Epithelial cell of proximal tubule (primary cell): ENCODE measurements at places on chromosomes 3 and 15. TPM values are rescaled to one million over a fixed set of nuclear protein-coding genes. Genes with fewer than 3 reads are reported as not detected.

- DNase-seq: no peak
Measured at GRCh38 chr3:183437666-183438564, 9.5 kb upstream of the MCF2L2 start.

DNA sequence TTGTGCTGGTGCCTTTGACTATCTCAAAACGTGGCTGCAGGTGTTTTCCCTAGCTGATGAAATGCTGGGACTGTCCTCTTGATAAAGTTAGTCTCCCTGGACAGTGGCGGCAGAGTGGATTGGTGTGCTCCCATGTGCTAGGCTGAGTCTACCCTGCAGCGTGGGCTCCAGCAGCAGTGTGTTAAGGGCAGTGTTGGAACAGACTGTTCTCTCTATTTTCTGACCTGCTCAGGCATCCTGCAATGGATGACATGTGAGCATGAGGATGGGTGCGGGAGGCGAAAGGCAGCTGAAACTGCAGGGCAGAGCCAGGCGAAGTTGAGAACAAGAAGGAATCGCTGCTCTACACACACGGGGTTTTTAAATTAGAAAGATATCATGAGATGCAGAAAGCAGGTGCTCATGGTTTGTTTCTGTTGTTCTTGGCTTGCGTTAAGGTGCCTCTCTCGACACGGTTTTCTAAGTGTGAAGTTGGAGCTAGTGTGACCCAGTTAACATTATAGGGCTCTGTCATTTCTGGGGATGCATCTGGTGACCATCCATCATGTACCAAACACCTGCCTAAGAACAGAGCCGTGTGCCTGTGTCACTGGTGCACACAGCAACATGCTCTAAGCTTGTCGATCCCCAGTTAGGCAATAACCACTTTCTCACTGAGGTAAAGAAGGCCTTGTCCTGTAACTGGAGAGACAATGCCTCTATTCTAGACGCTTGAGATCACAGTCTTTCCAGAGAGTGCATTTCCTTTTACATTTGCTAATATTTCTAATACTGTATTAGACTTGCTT lies 44.3 kb downstream of the SLCO3A1 start:
- no peak for DNase-seq

DNA sequence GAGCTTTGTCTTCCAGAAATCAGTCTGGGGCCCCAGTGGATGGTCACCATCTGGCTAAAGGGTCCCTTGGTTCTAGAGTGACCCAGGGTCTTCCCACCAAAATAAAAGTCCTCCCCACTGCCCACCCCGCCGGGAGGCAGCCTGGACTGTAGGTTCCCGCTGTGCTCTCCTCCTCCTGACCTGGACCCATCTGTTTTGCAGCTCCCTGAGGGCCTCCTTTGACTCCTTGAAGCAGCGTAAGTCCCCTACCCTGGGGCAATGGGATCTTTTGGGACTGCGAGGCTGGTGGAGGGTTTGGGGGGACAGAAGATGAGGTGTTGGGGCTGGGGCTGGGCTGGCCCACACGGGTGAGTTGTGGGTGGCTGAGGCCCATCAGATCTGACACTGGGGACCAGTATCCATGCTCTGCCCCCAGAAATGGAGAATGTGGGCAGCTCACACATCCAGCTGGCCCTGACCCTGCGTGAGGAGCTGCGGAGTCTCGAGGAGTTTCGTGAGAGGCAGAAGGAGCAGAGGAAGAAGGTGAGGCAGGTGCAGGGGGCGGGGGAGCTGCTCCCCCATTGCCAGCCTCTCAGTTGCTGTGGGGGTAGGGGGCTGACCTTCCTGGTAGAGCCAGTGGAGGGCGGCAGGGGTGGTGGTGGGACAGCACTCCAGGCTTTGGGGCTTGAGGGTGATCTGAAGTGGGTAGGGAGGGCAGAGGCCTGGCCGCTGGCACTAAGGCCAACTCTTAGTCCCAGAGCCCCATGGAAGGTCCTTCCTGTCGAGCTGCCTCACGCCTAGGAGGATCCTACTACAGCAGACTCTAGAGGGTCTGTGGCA lies 30.4 kb downstream of the PSTPIP1 start:
- DNase-seq: no peak

GRCh38 chr3:133038731-133039375 lies 662 bp downstream of the TMEM108 start:
- no peak for DNase-seq

DNA sequence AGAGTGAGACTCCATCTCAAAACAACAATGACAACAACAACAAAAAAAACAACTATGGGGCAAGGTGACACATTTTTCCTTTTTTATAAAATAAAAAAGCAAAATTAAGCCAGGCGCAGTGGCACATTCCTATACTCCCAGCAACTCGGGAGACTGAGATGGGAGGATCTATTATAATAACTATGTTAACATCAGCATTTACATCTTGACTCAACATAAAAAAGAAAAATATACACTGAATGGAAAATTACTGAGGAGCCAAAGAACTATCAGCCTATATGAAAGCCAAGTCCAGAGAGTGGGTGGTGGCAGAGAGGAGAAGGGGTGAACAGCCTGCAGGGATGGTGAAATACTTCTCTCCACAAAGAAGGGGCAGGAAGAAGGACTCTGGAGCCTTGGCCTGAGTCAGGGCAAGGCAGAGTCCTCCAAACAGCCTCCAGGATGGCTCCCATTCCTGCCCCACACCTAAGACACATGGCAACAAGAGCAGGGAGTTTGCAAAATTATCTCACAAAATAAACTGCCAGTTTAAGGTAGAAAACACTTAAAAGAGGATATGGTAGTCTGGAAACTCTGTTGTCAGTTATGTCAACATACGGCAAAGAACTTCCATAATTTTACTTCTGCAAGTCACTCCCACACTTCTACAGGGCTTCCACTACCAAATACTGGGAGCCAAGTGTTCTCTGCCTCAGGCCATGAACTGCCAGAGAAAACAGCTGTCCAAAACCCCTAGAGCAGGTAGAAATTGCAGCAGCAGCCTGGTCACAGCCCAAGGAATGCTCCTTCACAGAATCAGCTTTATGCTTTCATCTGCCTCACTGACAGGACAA lies 25.9 kb downstream of the HSPBAP1 start:
- no peak for DNase-seq

GRCh38 chr15:98970799-98971198 lies 36.8 kb downstream of the PGPEP1L start:
- DNase-seq: no peak

- no peak for DNase-seq
Measured at GRCh38 chr3:3778641-3779270, 20.5 kb upstream of the LRRN1 start.

DNA sequence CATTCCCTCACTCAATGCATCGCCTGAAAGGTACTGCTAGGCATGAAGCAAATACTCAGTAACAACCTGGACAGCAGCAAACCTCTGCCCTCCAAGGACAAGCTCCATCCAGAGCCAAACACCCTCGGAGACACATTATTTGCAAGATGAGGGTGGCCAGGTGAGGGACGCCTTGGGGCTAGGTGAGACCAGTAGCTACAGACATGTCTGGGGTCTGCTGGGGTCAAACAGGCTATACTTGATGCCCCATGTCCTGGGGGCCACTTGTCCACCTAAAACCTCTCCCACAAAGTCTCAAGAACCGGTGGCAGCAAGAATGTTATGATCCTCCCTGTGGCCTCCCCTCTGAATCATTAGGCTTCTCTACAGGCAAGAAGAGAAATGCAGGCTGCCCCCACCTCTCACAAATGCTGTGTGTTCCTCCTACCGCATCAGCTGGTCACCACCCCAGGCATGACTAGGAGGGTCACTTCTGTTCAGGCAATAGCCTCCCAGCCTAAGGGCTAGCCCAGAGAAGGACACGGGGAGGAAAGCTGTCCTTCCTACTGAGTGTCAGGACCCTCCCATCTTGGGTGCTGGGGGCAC lies 54.3 kb downstream of the TBC1D2B start:
- no peak for DNase-seq

DNA sequence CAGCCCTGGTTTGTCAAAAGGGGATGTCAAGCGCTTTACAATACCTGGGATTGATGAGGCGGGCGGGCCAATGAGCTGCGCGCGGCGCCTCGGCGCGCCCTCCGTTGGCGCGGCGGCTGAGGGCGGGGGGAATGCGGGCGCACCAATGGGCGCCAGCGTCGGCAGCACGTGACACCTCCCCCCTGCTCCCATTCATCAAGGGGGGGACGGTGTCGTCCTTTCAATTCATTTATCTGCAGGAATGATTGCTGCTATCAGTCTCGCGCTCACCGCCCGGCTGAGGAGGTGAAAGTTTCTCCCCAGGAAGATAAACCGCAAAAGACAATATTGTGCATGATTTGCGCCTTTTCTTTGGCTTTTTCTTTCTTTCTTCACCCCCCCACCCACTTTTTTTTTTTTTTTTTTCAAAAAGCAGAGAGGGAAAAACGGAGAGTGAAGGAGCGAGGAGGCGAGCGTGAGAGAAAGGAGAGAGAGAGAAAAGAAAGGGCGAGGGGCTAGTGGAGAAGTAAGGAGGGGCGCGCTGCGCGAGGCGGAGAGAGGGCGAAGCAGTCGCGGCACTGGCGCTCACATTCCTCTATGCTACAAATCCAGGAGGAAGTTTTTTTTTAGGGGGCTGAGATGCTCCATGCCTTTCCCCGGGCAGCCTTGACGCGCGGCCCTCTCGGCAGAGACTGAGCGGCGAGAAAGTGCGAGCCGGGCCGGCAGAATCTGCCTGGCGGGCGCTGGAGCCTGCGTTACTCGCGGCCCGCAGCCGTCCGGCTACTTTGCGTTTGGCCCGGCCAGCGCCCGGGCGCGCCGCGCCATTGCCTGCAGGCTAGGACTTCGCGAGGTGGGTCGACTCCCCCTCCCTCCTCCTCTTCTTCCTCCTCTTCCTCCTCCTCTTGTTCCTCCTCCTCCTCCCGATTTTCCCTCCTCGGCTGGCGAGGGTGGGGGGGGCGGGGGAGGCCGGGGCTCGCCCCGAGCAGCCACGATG lies at the start of gene ZIC1:
ZIC1 (plus strand) TSS at position 223 of the 973 bp plus-strand sequence; CDS start at position 971, 748 bp downstream.
- DNase-seq: no peak

GRCh38 chr3:58296269-58296668 lies 9.8 kb upstream of the RPP14 start:
- DNase-seq: no peak

GRCh38 chr3:186520957-186521842 lies 23.0 kb downstream of the CRYGS start:
- no peak for DNase-seq

DNA sequence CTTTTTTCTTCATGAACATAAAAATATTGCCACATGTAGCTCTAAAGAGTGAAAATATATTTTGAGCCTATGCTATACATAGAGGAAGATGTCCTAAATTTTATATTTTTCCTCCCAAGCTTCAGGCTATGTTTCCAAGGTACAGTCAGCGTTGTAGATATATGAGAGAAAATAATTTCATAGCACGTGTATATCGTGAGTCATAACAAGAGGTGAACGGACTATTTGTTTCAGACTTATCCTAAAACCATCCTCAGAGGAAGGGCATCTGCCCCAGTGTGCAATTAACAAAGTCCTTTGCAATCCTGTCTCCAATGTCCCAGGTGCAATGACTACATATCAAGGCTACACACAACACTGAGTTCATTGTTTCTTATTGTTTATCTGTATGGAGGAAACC lies 177.3 kb upstream of the ARRDC4 start:
- DNase-seq: no peak

DNA sequence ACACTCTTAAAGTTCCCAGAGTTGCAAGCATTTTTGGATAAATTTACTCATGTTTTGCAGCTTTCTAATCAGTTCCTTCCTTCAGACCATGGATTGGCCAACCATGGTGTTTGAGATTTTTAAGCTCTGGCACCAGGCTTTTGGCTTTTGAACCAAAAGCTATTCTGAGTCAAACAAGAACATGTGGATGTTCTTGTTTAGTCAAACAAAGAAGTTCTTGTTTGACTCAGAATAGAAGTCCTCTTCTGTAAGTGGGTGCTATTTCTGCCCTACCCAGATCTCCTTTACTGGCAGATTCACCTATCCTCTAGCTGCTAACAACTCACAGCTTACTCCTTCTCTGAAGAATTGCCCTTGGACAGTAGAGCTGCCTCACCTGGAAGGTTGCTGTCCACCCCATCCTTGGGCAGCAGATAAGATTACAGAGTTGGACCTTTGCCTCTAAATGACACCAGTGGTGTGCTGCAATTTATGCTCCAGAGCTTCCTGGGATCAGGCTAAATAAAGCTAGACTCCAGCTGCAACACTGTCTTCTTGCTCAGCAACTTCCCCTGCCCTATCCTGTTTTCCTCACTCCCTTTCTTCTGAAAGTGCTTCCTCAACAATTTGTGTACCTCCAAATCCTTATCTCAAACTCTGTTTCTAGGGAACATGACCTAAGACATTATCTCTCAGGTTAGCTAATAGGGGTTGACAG lies 65.6 kb downstream of the COL6A6 start:
- DNase-seq: no peak

DNA sequence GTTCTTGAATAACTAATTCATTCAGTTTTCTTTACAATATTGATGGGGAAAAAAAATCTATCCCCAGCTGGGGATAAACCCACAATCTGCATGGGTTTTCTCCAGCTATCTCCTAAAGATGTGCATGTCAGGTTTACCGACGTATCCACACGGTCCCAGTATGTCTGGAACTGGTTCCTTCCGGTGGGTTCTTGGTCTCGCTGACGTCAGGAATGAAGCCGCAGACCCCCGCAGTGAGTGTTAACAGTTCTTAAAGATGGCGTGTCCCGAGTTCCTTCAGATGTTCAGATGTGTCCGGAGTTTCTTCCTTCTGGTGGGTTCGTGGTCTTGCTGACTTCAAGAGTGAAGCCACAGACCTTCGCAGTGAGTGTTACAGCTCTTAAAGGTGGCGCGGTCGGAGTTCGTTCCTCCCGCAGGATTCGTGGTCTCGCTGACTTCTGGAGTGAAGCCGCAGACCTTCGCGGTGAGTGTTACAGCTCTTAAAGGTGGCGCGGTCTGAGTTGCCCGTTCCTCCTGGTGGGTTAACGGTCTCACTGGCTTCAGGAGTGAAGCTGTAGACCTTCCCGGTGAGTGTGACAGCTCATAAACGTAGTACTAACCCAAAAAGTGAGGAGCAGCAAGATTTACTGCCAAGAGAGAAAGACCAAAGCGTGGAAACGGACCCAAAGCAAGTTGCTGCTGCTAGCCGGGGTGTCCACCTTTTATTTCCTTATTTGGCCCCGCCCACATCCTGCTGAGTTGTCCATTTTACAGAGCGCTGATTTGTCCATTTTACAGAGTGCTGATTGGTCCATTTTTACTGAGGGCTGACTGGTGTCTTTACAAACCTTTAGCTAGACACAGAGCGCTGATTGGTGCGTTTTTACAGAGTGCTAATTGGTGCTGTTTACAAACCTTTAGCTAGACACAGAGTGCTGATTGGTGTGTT lies 195.1 kb upstream of the NR2F2 start:
- DNase-seq: no peak

Gene ST3GAL6
- total RNA-seq: 1.8 and 3.9 TPM in 2 replicates

Gene CCR9
- total RNA-seq: 0.17 TPM in 1 of 2 replicates, not detected in the other

Gene PLSCR2
- total RNA-seq: not detected in 2 replicates

Gene STRA6
- total RNA-seq: 1.9 and 3.9 TPM in 2 replicates

Gene GOLGA6D
- not detected in 2 replicates for total RNA-seq

Gene SLC2A2
- total RNA-seq: not detected in 2 replicates

Gene STRIT1
- not detected in 2 replicates for total RNA-seq
